Body of pancreas (tissue), 4 donors: ENCODE measurements at places on chromosomes 1 and 21.

GRCh38 chr1:218494449-218494852, 149.3 kb downstream of the TGFB2 start:
- no peak for DNase-seq

GRCh38 chr1:93816970-93817678, 61.9 kb downstream of the DNTTIP2 start:
- DNase-seq: no peak

DNA sequence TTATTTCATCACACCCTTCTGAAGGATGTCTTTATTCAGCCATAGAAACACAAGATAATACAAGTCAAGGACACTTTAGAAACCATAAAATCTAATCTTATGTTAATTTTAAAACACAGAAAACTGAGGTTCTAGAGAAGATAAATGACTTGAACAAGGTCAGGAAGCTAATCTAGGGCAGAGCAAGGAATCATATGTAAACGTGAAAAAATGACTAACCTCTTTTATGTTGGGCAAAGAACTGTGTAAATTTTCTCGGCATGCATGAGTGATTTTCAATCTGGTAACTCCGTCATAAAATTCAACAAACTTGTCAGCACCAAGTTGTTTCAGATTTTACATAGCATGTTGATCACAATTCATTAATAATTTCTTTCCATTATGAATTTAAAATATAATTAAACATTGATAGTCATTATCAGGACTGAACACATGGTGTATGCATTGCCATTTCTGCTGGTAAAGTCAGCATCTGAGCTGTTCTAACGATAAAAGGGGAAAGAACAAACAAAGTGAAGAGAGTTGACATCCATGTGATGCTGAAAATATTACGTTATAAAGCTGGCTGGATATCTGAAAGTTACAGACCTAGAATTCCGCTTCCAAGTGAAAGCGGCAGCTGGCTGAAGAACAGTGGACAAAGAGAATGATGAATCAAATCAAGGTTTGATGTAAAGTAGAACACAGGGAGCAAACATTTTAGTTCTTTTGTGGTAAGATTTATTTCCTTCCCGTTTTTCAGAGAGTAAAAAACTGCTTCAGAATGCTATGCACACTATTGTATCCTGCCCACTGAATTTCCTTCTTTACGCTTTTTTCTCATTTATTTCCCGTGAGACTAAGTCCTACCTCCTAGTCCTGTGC, 1037.4 kb upstream of the TMPRSS15 start:
- peak; percentile 11 for DNase-seq

- DNase-seq: peak; percentile 36
Observed at GRCh38 chr1:156767879-156768604, 707 bp downstream of the PRCC start.

GRCh38 chr1:244735876-244736561, 83.1 kb downstream of the DESI2 start:
- DNase-seq: no peak

- DNase-seq: no peak
Observed at GRCh38 chr1:165875171-165875570, 47.8 kb downstream of the UCK2 start.

DNA sequence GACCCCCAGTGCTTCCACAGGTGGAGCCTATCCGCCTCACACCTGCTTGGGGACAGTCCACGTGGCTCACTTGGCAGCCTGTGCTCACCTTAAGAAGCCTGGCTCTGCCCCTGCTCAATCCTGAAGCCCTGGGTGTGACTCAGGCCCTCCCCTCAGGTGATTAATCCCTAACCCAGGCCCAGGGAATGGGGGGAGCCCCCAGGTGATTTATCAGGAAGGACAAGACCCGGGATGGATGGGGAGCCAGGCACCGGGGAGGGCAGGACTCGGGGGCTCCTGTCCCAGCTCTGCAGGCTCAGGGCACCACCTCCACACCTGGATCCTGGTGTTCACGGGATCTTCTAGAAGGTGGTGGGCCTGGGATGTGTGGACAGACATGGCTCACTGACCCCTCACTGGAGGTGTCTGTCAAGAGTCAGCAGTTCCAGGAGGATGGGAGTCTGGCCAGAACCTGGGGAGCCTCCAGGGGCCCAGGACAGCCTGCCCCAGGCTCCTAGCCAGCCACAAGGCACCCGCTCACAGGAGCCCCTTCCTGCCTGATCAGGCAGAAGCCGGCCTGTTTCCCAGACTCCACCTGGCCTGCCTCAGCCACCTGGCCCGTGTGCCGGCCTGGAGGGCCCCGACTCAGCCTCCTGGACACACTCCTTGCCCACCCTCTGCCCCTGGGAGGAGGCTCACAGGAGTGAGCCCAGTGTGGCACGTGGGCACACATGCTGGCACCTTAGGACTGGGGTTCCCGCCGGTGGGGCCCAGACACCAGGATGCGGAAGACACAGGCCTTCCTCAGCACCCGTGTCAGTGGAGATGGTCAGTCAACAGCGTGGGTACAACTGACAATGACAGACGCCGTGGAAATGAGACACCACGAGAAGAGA, 38.6 kb upstream of the COL6A1 start:
- no peak for DNase-seq

- DNase-seq: peak; percentile 79
Observed at GRCh38 chr1:156502894-156503697, 2.5 kb upstream of the MEF2D start.

DNA sequence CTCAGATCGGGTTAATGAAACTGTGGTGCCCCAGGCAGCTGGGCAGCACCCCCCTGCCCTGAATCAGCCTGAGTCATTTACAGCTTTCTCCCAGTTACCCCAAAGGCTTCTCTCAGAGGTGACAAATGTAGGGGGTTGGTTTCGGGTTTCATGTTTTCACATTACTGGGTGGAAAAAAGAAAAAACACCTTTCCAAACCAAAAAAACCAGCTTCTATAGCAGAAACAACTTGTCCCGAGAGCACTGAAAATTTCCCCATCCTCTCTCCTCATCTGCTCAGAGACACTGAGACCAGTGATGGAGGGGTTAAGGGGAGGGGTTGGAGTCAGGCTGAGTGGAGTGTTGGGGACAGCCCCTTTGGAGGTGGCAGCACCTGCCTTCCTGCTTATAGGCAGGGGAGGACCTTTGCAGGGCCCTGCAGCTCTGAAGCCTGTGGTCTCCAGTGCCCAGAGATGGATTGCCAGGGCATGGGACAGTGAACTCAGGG, 15.6 kb downstream of the UTP11 start:
- no peak for DNase-seq

- DNase-seq: no peak
Observed at GRCh38 chr1:76746206-76746605, 121.1 kb upstream of the ST6GALNAC5 start.

- no peak for DNase-seq
Observed at GRCh38 chr1:92691925-92692324, 93.0 kb downstream of the EVI5 start.

DNA sequence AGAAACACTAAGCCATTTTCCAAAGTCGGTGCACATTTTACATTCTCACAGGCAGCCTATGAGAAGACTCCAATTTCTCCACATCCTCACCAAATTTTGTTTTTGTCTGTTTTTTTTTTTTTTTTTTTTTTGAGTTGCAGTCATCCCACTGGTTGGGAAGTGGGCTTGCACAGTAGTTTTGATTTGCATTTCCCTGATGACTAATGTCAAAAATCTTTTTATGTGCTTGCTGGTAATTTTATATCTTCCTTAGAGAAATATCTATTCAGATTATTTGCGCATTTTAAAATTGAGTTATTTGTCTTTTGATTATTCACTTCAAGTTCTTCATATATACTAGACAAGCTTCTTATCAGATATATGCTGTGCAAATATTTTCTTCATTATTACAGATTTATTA, 141.5 kb downstream of the USH2A start:
- no peak for DNase-seq

DNA sequence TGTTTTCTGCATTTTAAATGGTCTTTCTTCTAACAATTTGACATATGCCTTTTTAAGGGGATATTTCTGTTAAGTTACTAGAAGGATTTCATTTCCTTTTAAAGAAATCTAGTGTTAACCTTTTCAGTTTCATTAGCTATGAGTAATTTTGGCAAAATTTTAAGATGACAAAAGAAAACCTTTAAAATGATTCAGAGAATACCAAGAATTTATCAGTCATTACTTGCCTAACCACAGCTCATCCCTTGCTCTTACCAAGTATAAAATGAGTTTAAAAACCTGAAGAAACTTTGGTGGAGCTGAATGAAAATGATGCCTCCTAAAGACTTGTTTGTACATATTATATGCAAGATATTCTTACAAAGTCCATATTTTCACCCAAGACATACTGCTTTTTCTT, 101.7 kb downstream of the NEK7 start:
- no peak for DNase-seq

GRCh38 chr21:30629200-30629599, 5.8 kb upstream of the KRTAP20-2 start:
- no peak for DNase-seq

DNA sequence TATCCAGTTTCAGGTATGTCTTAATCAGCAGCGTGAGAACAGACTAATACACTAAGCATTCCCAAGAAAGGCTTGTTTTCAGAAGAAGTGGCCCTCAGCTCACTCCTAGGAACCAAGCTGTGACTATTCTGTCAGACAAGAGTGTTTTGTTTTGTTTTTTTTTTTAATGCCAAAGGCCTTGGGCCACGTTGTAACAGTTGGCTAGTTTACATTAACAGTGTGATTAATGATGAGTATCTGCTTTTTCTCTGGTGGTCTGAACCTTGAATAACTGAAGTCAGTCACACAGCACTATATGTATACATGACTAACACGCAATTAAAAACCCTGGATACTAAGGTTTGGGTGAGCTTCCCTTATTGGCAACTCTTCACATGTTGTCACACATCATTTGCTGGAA, 21.9 kb downstream of the DPYD start:
- DNase-seq: no peak

DNA sequence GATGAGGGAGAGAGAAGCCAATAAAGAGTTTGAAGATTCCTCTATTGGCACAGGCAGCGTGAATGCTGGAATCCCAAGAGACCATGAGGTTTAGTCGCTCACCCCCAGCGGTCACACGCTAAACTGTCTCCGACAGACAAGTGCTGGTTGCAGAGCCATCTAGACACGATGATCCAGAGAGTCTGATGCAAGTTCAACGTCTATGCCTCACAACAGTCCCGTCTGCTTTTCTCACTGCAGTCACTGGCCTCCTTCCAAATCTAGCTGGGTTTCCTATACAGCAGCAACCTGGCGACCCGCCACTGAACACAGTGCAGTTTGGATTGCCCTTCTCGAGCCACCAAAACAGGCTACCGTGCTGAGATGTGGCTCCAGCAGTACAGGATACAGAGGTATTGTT, 98.6 kb upstream of the KRTAP19-8 start:
- peak; percentile 11 for DNase-seq

DNA sequence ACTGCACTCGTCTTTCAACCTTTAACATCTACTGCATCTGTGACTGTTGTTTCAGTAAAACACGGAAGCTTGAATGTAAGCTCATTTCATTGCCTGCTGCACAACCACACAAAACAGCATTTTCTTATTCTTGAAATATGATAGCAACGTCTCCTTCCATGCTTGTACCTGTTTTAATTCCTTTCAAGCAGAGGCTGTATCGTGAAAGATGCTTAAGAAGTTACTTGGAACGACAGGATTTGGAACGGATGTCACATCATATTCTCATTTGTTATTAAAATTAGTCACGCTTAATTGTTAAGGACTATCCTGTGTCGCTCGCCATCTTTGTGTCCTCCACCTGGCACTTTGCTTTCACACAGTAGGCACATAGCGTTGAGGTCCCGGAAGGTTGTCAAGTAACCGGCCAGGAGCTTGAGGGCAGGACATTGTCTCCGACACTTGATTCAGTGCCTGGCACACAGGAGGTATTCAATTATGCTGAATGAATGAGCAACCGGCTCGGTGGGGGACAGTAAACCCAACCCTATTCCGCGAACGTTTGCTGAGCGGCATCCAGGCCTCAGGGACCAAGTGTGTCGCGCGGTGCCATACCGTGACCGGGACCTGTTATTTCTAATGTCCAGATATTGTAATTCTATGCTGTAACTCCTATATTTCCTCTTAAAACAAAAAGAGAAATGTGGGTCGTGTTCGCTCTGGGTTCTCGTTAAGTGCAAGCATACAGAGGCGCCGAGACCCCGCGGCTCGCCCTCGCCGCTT, 499 bp upstream of the SH3GLB1 start:
- no peak for DNase-seq

- DNase-seq: peak; percentile 90
Observed at GRCh38 chr1:150563340-150564038, 14.3 kb downstream of the ADAMTSL4 start.

DNA sequence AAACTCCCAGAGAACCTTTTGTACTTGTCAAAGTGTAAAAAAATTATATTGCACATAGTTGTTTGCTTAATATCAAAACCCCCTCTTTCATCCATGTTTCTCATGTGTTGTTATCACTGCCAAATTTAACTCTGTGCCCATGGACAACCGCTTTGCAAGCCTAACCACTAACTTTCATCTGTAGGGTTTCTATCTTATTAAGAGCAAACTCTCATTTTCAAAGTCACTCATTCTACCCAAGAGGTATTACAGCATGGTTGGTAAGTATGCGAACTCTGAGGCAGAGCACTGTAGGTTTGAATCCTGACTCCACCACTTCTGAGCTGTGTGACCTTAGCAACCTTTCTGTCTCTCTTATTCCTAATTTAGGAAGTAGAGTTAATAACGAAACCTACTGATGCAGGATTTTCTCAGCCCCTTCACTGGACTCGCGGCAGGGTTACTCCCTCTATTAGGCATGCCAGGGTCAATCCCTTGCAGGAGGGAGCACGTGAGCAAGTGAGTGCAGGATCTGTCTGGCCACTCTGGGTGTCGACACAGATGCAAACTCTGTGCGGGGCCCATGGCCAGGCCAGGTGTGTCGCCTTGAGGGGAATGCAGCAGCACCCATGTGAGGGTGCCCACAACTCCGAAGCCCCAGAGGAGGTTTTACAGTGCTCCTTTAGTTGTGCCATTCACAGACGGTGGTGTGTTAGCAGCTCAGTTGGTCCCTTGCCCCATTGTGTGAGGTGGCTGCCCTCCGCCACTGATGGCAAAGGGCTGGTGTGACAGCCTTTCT, 361.5 kb upstream of the ADGRL2 start:
- DNase-seq: no peak

- no peak for DNase-seq
Observed at GRCh38 chr1:50917138-50918137, 42.6 kb downstream of the FAF1 start.

DNA sequence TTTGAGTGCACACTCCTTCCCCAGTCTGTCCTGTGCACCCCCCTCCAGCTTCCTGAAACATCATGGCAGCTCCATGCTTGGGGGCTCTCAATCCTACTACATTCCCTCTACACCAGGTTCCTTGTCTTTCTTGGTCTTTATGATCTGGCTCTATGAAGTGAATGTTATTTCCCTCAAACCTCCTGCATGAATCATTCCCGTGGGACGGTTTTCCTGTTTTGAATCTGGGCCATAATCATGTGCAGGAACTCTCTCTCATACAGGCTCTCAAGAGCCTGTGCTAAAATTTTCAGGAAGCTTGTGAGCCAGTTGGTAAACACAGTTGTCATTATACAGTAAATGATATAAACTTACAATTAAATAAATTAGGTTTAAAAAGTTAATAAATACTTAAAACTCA, 89.8 kb upstream of the KCNE2 start:
- no peak for DNase-seq

DNA sequence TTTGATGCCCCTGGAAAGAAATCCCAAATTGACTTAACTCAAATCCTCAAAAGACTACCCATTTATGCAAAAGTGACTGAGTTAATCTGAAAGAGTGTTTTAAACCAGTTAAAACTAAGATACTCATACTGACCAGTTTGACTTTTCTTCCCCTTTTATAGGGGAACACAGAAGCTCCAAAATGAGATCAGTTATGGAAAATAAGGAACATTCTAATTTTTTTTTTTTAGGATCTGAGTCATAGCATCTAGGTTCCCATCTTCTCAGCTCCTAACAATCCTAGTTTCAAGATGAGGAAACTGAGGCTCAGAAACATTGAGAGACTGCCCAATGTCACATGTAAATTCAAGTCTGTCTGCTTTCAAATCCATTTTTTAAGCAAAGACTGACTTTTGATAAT, 231.1 kb upstream of the RUNX1 start:
- no peak for DNase-seq
